ENCODE measurements at places on chromosomes 5 and 9. TPM values are rescaled to one million over a fixed set of nuclear protein-coding genes. Genes with fewer than 3 reads are reported as not detected.

Gene IFNK
- not detected for total RNA-seq

Gene HTR4
- total RNA-seq: not detected

Gene AJM1
- 1.5 TPM for total RNA-seq

Gene IL4
- total RNA-seq: not detected

Gene PCDHGA8
- 0.15 TPM for total RNA-seq

Gene F2RL2
- 0.25 TPM for total RNA-seq

Gene SAXO1
- not detected for total RNA-seq

Gene BTNL8
- not detected for total RNA-seq

Gene BAAT
- total RNA-seq: not detected

Gene PCDHAC1
- total RNA-seq: not detected

Gene SLC12A7
- 19.8 TPM for total RNA-seq

Gene FGFR4
- total RNA-seq: 1.7 TPM

Gene ZNF883
- 0.25 TPM for total RNA-seq

Gene POLE3
- 69.5 TPM for total RNA-seq

Gene PCDHA12
- total RNA-seq: not detected

Gene SPARC
- total RNA-seq: 1,145 TPM

Gene ARID3C
- not detected for total RNA-seq

Gene CATSPER3
- total RNA-seq: not detected

Gene CCDC180
- 1.4 TPM for total RNA-seq

Gene LCN1
- total RNA-seq: not detected

Gene LCN10
- total RNA-seq: not detected

Gene LCN9
- not detected for total RNA-seq

Gene PCDHAC2
- total RNA-seq: 0.73 TPM

Gene ACOT12
- total RNA-seq: not detected

Gene PCDHB16
- 0.25 TPM for total RNA-seq

Gene IL13
- total RNA-seq: not detected

Gene MSX2
- total RNA-seq: 0.25 TPM

Gene PHF24
- total RNA-seq: not detected

Gene ADGRD2
- total RNA-seq: not detected

Gene PCDHGB4
- 4.2 TPM for total RNA-seq

Gene ACTBL2
- total RNA-seq: not detected

Gene SEPTIN8
- total RNA-seq: 45.8 TPM

Gene SERF1A
- 0.59 TPM for total RNA-seq

Gene HRH2
- not detected for total RNA-seq

Gene C9orf153
- total RNA-seq: not detected

Gene PPP2R2B
- total RNA-seq: 0.27 TPM

Gene MARVELD2
- 2.3 TPM for total RNA-seq

Gene VLDLR
- total RNA-seq: 1.4 TPM

Gene LURAP1L
- total RNA-seq: 2.9 TPM

Gene PROB1
- total RNA-seq: 2.5 TPM

Gene FBXO4
- total RNA-seq: 6.1 TPM

Gene XPA
- 12.7 TPM for total RNA-seq

Gene LTC4S
- total RNA-seq: not detected

Gene SPATA6L
- total RNA-seq: 0.94 TPM

Gene BHMT2
- total RNA-seq: 1.6 TPM
